CD4-positive, alpha-beta memory T cell (primary cell): ENCODE measurements at places on chromosomes 5 and 9.
A peak's percentile ranks its signal among the peaks of the same experiment; 100 is the strongest.

DNA sequence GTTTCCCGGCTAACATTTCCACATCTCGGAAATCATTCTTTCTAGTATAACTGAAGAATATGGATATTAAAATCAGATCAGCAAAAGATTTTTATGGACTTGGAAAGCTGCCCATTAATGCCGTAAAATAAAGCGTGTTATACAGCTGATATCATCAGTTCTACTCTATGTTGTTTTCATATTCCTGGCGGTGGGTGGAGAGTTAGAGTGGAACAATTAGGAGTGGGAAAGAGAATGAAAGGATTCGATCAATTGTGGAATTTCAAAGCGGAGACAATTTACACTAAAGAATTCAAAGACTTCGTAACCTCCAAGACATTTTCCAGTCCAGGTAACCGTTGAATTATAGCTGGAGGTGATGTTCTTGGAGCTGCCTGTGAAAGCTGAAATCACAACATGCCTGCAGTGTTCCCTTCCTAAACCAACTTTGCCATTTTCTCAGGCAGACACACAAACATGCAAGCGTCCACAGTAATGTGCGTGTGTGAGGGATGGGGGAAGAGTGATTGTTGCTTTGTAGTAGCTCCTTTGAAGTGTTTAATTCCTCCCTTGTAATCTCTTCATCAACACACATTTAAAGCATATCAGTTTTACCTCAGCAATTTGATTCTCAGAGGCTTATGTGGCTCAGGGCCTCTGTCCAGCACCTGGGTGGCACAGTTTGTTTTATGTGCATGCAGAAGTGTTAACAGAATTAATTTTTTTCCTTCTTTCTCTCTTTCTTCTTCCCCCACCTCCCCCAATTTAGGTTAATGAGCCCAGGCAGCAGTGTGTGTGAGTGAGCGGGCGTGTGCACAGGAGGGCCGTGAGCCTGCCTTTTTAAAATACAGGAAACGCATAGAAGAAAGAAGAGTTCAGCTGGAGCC, 544.1 kb downstream of the RAB3C start:
- DNase-seq: peak; percentile 36

GRCh38 chr5:163889369-163889768, 383.9 kb downstream of the MAT2B start:
- DNase-seq: no peak

- DNase-seq: no peak
Measured at GRCh38 chr5:163544041-163544440, 38.6 kb downstream of the MAT2B start.

DNA sequence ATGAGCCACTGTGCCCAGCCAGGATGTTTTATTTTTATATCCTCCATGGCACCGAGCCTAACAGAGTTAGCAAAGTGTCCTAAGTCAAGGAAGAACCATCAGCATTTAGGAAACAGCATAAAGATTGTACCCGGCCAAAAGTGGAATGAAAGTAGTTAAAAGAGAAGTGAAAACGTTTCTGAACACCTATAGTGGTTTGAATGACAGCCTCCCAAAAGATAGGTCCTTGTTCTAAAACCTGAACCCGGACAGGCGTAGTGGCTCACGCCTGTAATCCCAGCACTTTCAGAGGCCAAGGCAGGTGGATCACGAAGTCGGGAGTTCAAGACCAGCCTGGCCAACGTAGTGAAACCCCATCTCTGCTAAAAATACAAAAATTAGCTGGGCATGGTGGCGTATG, 37.4 kb downstream of the ZFAND5 start:
- no peak for DNase-seq

GRCh38 chr9:7976167-7976755, 176.7 kb upstream of the DMAC1 start:
- DNase-seq: peak; percentile 87

GRCh38 chr5:107466233-107466769, 204.4 kb downstream of the EFNA5 start:
- DNase-seq: no peak

- no peak for DNase-seq
Measured at GRCh38 chr5:20359377-20359776, 371.4 kb upstream of the CDH18 start.

- DNase-seq: no peak
Measured at GRCh38 chr5:151066920-151067319, 13.9 kb downstream of the TNIP1 start.
